ENCODE measurements at places on chromosomes 1 and 21. TPM values are rescaled to one million over a fixed set of nuclear protein-coding genes. Genes with fewer than 3 reads are reported as not detected.

The YOD1 gene
- 22.4 TPM for total RNA-seq

The KRTAP19-3 gene
- not detected for total RNA-seq

The OR6N1 gene
- not detected for total RNA-seq

GRCh38 chr1:230636575-230637148, 5.6 kb upstream of the COG2 start:
- no peak for DNase-seq

The UTS2 gene
- total RNA-seq = not detected

All from Calu3 (cell line).